ENCODE measurements at places on chromosomes 12 and 14.

DNA sequence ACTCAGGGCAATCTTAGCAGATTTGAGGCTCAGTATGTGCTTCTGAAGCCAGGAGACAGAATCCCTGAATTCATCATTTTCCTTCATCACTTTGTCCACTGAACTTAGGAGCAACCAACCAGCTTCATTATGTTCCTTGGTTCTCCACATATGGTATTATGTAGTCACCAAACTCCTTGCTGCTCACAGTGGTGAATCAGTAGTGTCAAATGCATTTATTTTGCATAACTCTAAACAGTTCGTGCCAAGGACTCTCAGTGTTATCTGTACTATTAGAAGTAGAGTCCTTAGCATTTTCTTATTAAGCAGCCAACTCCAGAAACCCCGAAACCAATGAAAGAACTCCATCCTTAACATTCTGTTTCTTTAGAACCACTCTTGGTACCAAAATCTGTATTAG lies 466.9 kb upstream of the RGS6 start:
- no peak for DNase-seq

GRCh38 chr12:93773122-93773871 lies 96.1 kb downstream of the CRADD start:
- DNase-seq = no peak

GRCh38 chr12:53425515-53426150 lies 2.0 kb downstream of the AMHR2 start:
- no peak for DNase-seq

DNA sequence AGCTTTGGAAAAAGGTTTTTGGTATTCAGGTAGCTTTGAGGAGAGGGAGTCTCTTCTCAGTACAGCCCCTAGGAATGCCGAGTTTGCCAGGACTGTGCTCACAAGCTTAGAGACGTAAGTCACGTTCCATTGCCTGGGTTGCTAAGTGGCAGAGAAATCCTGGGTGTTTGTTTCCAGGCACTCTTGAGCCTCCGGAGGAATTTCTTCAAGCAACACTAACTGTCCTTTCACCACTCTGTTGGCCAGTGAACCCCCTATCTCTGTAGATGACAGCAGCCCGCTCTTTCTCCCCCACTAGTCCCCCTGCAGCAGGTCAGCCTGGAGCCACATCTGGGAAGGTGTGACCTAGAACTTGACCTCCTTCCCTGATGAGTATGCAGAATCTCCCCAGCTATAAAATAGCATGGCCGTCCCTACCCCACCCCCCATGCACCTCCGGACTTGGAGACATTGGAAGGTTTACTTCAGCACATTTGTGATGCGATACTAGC lies 162.7 kb downstream of the ZFP36L1 start:
- DNase-seq = no peak

GRCh38 chr12:54273981-54274380 lies 5.9 kb downstream of the CBX5 start:
- DNase-seq = peak; percentile 93

DNA sequence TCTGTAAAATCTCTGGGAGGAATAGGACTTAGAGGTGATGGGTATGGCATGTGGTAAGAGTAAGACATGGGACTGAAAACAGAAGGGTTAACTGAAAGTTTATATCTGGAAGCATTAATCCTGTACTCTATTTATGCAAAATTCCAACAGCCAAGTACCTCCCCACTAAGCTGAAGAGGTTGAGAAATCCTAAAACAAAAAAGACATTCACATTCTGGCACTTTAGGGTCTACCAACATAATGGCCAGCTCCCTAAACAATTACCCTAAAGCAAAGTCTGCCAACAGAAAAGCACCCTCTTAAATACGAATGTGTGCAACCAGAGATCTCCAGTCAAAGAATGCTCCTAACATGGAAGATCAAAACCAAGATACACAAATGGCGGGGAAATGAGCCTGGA lies 87.4 kb downstream of the GTF2A1 start:
- no peak for DNase-seq

DNA sequence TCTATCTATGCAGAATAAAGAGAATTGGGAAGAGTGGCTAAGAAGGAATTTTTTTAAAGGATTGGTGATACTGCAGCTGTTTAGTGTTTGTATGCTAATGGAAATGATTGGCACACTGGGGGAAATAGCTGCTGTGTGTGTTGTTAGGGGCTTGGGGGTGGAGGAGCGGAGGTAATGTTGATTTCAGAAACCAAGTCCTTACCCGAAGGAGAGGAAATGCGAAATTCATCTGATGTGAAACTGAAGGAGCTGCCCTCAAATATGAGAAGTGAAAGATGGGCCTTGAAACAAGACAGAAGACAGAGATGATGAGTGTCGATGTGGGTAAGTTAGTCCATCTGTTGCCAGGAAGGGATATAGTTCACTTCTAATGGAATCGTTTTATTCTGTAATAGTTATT lies 21.2 kb upstream of the RNASE12 start:
- no peak for DNase-seq

DNA sequence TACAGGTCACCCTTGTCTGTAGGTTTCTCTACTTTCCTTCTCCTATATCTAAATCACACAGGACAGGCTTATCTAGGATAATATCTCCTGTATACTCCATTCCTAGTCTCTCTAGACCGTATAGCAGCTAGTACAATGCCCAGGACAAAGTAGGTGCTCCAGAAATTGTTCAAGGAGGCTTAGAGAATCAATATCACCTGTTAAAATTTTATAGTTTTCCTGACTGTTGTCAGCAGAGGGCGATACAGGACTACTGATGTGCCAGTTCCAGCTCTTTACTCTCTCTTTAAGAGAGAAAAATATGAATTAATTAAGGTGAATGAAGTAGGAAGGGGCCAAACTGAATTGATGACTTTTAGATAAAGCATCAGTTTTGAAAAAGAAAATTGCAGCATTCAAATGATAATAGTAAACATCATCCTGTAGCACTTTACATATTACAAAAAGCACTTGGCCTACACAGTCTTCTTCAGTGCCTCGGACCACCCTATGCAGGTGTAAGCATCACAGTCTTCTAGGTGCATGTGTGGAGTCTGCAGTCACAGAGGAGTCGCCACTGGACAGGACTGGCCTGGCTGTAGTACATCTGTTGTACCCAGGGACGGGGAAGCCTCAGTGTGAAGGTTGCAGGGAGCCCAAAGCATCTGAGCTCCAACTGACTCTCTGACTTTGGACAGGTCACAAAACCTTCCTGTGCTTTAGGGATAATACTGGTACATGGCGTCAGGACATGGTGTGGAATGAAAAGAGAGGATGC lies 61.9 kb upstream of the MAX start:
- peak; percentile 38 for DNase-seq

- no peak for DNase-seq
These were observed 91.4 kb upstream of the CPM start for GRCh38 chr12:69024413-69024812.

GRCh38 chr12:109329686-109330085 lies 18.0 kb upstream of the MYO1H start:
- DNase-seq = no peak

- peak; percentile 3 for DNase-seq
These were observed 1519.3 kb upstream of the TMEM132C start for GRCh38 chr12:126747530-126748149.

DNA sequence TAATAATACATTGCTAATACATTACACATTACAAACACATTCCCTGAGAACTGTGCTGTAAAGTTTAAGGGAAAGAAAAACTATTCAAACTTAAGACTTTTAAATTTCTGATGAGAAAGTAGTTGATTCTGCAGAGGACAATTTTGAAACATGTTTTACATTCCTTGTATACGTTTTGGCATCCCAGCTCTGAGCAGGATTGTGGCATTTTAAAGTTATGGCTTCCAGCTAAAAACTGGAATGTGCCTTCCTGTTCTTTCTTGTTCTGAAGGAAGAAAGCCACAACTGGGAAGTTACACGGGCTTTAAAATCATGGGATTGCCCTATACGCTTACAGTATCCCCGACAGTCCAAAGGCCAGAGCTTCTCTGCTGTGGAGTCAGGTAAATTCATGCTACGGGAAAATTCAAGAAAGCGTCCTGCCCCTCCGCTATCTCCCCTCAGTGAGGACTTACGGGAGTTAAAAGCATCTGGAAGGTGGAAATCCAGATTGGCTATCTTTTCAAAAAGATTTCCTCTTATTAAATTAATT lies 10.8 kb upstream of the KLHL42 start:
- DNase-seq = no peak

- DNase-seq = no peak
These were observed 278.6 kb downstream of the MED13L start for GRCh38 chr12:115998794-115999478.

GRCh38 chr12:79444089-79444488 lies 246.7 kb downstream of the PAWR start:
- no peak for DNase-seq

DNA sequence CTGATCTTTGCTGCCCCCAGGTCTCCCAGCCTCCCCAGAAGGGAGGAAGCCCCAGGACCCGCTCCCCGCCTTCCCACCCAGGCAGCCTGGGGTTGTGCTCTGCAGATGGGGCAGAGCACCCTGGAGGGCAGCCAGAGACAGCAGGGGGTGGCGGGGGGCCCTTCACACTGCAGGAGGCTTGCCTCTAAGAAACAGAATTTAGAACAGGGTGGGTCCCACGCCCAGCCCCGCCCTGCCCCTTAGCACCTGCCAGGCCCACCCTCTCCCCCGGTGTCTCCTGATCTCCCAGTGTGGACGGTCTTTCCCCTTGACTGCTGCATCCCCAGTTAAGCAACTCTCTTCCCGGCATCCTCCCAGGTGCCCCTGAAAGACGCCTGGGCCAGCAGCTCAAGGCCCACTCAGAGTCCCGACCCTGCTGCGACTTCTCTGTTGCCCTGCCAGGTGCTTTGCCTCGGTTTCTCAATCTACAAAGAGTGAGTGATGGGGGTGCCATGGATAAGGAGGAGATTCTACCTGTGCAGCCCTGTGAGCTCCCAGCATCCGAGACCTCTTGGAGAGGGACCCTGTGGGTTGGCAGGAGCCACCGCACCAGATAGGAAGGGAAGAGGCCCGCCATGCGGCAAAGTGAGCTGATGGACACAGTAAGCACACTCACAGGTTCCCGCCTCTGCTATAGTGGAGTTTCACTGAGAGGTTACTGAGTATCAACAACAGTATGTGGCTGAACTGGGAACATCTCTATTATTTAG lies 327.1 kb upstream of the FKBP4 start:
- no peak for DNase-seq

DNA sequence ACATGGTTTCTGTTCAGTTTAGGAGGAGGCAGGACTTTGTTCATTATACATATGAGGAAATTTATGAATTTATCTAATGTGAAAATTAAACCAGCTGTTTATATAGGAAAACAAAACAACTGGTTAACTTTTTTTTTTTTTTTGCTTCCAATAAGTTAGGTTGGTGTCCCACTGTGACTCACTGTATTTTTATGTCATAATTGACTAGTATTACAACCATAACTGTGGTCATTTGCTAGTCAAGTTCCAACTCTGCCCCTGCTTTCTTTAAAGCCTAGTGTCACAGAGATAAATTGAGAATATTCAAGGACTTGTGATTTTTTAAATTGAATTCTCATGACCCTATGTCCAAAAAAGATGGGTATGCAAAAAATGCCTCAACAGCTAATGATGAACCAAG lies 227.7 kb downstream of the BCAT1 start:
- DNase-seq = no peak

GRCh38 chr14:95758331-95758730 lies 44.4 kb upstream of the TCL1A start:
- no peak for DNase-seq

- no peak for DNase-seq
These were observed 81.0 kb upstream of the FZD10 start for GRCh38 chr12:130081117-130081805.

GRCh38 chr12:26748741-26749431 lies 84.1 kb downstream of the ITPR2 start:
- no peak for DNase-seq

DNA sequence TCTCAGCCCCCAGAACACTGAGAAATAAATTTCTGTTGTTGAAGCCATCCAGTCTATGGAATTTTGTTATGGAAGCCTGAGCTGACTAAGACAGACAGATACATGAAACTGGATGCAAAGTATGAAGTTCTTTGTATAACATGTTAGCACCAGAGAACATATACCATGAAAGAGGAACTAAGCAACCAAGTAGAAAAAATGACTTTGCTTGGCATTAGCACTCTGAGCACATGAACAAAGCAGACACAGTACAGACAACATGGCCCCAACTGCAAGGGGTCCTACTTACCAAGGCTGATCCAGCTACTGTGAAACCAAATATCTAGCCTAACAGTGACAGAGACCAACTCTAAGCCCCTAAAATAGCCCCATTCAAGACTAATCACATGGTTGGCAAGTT lies 13.8 kb downstream of the EXOC5 start:
- no peak for DNase-seq

GRCh38 chr12:68867606-68868005 lies 59.6 kb downstream of the MDM2 start:
- no peak for DNase-seq

- no peak for DNase-seq
These were observed 1093.7 kb downstream of the SLC6A15 start for GRCh38 chr12:83818881-83819280.

DNA sequence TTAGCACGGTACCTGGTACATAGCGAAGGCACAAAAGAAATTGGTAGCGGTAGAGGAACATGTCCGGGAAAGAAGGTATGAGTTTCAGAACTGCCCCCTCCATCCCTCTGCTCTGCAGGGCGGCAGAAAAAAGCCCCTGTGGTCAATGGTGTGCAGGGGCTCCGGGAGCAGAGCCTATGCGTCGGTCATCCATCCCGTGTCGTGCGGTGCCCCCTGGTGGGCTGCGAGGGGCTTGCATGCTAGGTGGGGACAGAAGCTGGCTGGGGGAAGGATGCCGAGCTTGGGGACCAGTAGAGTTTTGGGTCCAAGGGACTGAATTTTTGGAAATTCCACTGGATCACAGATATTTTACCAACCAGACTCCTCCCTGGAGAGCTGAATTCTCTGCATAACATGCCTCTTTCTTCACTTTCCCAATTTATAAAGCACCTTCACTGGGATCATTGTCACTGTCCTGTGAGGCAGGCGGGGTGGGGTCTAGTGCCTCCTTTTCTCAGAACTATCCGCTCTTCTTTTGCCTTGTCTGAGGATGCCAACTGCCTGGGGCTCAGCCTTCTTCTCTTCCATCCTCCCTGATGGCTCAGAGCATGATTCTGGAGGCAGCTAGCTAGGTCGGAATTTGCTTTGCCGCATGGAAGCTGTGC lies 148.7 kb downstream of the SMOC1 start:
- peak; percentile 49 for DNase-seq

- DNase-seq = no peak
These were observed 152.7 kb downstream of the GXYLT1 start for GRCh38 chr12:41992022-41992421.

Data from NCI-H2081 (cell line).